ENCODE measurements at places on chromosomes 1 and 21.

GRCh38 chr1:31718327-31718897, 14.6 kb upstream of the COL16A1 start:
- no peak for DNase-seq

DNA sequence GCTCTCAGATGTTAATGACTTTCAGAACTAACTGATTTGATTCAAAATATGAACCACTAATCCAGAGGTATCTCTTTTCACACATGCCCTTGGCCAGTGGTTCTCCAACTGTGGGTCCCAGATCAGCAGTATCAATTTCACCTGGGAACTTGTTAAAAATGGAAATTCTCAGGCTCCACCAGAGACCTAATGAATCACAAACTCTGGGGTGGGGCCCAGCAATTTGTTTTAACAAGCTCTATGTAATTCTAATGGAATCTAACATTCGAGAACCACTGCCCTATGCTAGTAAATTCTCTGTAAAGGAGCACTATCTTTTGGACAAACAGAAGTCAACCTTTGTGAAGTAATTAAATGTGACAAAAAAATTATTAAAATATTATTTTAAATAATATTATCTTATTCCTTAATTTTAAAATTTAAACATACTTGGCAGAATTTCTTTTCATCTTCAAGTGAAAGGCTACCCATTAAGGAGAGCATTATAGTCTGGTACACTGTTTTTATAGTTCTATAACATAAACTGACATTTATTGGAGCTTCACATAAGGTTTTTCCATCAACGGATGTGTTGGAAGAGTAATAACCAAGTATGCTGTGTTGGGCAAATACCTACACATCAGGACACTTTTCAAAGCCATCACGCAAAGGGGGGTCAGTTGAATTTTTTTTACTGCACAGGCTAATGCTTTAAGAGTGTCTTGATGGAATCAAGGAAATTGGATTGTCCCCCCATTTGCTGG, 130.4 kb downstream of the LHX4 start:
- DNase-seq: no peak

GRCh38 chr1:46341222-46342083, 846 bp downstream of the NSUN4 start:
- no peak for DNase-seq

- DNase-seq: no peak
Measured at GRCh38 chr21:39314143-39315027, 953 bp upstream of the BRWD1 start.

GRCh38 chr1:54973205-54973921, 7.1 kb upstream of the TMEM61 start:
- no peak for DNase-seq

DNA sequence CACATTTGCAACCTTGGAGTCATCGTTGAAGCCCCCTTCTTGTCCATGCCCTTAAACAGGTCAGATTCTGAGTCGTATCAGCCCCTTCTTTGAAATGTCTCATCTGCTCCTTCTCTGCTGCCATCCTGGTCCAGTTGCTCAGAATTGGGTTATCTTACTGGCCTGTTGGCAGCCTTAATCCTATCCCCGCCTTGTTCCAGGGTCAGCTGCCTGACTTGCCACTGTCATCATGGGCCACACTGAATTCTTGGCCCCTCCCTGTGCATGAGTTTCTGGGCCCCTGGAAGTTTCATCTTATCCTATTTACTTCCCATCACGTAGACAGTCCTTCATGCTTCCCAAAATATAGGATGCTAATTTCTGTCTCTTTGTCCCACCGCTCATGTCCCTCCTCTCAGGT, 23.7 kb downstream of the IRF2BP2 start:
- DNase-seq: no peak

- no peak for DNase-seq
Measured at GRCh38 chr1:180821970-180822369, 90.7 kb upstream of the KIAA1614 start.

- DNase-seq: no peak
Measured at GRCh38 chr1:230915078-230915477, 46.8 kb upstream of the C1orf198 start.

DNA sequence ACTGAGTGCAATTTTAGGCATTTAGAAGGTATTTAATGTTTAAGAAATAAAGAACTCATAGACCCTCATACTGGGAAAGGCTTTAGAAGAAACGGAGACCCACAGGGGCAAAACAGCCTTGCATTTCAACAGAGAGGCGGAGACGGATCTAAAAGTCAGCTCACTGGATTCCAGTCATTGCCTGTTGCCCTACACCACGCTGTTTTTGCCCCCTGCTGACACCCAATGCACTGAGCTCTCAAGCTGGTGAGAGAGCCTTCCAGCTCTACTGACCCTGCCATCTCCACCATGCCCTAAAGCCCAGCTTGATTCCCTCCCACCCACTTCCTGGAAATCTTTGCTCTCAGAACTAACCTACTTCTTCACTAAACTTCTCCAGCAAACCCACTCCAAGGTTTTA, 7.2 kb upstream of the TRAF3IP3 start:
- DNase-seq: no peak

DNA sequence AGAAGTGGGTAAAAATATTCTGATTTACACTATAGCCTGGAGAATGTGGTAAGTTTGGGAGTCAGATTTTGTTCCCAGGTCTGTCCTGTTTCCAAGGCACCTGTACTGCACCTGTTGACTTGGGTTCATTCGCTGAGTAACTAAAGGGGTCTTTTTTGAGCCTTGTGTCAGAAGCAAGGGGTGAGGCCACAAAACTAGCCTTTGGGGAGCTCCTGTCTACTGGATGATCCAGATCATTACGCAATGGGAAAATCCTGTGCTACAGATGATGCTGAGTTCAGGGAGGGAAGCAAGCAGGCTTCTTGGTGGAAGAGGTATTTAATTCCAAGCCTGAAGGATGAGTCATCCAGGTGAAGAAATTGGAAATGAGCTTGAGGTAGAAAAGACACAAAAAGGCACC, 424.0 kb downstream of the MATN1 start:
- DNase-seq: no peak

- DNase-seq: no peak
Measured at GRCh38 chr21:29219165-29219770, 79.5 kb upstream of the BACH1 start.

DNA sequence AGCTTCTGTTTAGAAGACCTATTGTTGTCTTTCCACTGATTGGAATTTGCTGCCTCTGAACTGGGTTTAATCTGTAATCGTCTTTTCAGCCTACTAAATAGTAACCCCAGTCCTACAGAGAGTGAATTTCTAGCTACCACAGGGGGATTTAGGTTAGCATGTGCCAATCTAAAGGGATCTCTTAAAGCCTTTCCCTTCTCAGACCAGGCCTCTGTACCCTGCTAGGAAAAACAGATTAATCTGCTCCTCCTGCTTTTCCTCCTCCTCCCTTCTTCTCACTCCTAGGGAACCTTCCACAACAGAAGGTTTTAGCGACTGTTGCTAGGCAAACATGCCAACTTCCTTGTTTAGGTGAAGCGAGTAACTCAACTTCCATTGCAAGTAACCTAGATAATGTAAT, 1.3 kb upstream of the RC3H1 start:
- no peak for DNase-seq

- DNase-seq: no peak
Measured at GRCh38 chr1:247627951-247628350, 22.6 kb downstream of the OR2G3 start.

- no peak for DNase-seq
Measured at GRCh38 chr1:15246960-15247614, at the start of gene FHAD1. FHAD1 (plus strand) TSS chr1:15247223; CDS start chr1:15251785, 4,562 bp downstream.

- DNase-seq: no peak
Measured at GRCh38 chr21:17195976-17196375, 316.9 kb upstream of the CXADR start.

- no peak for DNase-seq
Measured at GRCh38 chr1:212670301-212670700, 29.3 kb downstream of the BATF3 start.

DNA sequence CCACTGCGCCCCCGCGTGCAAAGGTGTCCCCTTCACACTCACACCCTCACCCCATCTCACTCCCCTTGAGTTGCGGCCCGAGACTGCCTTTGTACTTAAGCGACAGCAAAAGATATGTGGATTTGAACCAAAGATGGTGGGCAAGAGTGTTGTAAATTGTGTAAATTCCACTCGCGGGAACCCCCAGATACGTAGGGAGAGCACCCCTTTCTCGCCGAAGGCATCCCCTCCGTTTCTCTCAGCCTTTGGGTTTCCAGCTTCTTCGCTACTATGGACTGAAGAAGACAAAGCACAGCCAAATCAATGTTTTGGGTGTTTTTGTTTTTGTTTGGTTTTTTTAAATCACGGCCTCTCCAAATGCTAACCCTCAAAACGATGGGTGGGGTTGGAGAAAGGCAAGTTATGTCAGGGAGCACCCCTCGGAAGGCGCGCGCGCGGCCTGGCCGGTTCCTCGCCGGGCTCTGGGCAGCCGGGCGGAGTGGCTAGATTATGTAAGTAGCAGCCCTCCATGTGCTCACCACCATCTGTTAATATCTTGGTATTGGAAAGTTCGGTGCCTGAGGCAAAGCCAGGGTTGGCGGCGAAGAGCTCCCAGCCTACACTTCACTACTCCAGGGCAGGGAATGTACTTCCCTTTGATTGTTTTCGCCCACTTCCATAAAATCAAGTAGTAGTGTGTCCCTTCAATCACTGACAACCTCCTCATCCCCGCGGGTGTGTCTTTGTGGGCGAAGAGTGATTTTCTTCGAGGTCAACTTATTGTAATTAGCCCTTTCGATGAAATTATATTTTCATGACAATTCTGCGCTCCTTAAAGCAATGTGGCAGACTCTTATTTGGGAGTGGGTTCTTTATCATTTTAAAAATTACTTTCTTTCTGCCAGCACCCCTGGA, 4.0 kb upstream of the PROX1 start:
- no peak for DNase-seq

DNA sequence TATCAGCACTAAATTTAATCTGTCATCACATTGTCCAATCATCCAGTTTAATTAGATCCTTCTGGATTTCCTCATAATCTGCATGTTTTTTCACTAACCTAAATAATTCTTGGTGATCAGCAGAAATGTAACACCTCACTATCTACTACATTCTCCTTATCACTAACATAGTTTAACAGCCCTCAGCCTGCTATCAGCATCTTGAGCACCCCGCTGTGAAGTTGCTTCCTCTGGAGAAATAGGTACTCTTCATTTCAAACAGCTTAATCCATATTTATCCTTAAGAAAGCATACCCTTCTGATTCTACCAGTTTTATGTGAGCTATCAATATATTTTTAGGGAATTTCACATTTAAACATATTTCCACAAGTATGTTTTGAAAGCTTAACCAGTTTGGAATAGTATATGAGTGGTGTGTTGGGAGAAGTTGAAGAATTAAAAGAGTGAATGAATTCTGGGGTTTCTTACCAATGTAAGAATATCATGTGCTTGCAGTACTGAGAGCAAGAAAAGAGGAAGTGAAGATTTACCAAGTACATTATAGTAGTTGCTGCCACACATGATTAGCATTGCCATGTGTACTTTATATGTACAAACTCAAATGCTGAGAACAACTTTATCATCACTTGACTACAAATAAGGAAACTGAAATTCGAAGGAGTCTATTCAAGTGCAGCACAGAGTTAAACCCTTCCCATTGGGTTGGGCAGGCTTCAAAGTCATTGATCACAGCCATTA, 771.1 kb upstream of the ADGRL4 start:
- DNase-seq: no peak

- DNase-seq: no peak
Measured at GRCh38 chr1:38208716-38209632, 162.4 kb upstream of the POU3F1 start.

GRCh38 chr1:42950116-42950481, 8.6 kb downstream of the SLC2A1 start:
- DNase-seq: no peak

- DNase-seq: no peak
Measured at GRCh38 chr21:29072873-29073221, 601 bp downstream of the CCT8 start.

GRCh38 chr1:192805832-192806323, 3.0 kb upstream of the RGS2 start:
- DNase-seq: no peak

DNA sequence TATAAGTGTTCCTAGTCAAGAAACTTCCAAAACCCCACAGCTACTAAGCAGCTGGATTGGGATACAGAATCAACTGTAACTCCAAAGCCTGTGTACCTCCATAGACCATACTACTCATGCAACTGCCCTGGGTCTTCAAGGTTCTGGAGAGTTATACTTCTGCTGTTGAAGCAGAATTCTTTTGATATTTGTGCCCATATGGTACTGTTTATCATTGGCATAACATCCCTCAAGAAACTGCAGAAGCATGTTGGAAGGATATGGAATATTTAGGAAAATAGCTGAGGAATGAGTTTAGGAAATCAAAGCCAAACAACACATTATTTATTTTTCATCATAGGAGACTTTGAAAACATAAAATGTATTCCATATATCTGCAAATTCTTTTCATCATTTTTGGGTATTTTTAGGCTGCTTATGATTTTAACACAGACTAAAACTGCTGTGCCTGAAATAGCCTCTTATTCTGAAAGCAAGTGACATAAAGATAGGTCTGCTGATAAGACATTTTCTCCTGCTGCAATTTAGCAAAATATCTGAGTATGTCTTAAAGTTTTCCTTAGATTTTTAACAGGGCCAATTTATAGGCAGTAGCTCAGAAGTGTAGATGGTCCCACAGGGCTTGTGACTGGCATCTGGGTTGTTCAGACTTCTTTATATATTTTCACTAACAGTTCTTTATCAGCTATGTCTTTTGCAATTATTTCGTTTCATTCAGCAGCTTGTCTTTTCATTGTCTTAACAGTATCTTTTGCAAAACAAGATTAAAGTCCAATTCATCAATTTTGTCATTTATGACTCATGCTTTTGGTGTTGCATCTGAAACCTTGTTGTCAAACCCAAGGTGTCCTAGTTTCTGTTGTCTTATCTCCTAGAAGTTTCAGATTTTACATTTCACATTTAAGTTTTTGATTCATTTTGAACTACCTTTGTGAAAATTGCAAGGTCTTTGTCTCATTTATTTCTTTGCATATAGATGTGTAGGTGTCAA, 41.1 kb upstream of the ZNF124 start:
- DNase-seq: no peak

DNA sequence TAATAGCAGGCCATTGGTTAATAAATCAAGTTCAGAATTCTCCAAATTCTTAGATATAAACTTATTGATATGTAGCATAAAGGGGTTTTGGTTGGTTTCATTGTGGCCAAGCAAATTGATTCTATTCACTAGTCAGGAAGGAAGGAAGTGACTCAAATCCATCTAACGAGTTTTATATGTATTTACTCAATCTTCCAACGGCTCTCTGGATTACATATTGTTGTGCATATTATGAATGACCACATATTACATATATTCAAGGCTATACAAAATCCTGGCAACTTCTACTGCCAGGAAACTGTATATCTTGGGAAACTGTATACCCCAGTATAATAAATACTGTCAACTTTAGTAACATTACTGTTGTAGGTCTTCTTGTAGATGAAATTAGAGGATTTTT, 20.1 kb upstream of the PDE4B start:
- DNase-seq: no peak

DNA sequence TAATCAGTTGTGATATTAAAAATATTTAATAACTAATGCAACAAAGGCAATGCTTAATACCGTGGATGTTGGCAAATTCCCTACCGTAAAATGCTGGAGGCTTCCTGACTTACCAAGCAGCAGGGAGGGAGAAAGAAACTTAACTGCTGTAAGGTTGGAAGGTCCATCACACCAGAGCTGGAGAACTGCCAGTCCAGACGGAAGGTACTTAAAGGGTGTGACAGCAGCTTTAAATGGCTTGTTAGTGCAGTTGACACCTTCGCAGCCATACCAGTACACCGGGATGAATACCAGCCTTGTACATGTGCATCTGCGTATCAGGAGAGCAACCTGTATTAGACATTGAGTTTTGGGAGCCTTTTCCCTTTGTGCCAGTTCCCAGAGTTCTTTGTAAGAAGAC, 269.5 kb upstream of the NCAM2 start:
- DNase-seq: no peak

Data from RWPE2 (cell line).